ENCODE measurements at places on chromosomes 1 and 21.

DNA sequence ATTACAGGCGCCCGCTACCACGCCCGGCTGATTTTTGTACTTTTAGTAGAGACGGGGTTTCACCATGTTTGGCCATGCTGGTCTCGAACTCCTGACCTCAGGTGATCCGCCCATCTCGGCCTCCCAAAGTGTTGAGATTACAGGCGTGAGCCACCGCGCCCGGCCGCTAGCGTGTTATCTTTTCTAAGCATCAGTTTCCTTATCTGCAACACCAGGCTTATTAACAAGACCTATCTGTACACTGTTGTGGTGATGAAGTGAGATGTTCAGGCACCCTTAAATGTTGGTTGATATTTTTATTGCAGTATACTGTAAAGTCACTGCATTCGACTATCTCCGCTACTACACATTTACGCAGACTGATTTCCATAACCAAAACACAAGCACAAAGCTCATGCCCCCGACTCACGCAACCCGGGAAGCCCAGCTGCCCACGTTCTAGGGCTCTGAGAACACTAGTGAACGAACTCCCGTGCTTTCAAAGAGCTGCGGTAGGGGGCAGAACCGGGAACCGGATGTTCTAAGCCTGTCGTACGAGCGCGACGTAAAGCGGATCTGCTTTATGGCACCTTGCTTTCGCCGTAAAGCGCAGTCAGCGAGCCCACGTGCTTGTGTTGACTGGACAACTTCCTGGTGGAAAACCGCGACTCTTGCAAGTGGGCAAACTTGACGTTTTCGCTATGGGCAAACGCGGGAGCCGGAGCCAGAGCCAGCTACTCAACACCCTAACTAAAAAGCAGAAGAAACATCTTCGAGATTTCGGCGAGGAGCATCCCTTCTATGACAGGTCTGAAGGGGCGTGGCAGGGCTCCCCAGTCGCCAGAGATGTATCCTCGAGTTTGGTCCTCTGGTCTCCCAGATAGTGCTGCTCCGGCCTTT, at the start of gene UTP25:
Gene UTP25, plus strand, starts transcription at position 589 of the 879 bp plus-strand sequence. Its CDS starts 92 bp downstream, at position 681.
- peak; percentile 99 for DNase-seq

- DNase-seq, result no peak
Measured at GRCh38 chr1:54940042-54940441, 40.4 kb upstream of the TMEM61 start.

DNA sequence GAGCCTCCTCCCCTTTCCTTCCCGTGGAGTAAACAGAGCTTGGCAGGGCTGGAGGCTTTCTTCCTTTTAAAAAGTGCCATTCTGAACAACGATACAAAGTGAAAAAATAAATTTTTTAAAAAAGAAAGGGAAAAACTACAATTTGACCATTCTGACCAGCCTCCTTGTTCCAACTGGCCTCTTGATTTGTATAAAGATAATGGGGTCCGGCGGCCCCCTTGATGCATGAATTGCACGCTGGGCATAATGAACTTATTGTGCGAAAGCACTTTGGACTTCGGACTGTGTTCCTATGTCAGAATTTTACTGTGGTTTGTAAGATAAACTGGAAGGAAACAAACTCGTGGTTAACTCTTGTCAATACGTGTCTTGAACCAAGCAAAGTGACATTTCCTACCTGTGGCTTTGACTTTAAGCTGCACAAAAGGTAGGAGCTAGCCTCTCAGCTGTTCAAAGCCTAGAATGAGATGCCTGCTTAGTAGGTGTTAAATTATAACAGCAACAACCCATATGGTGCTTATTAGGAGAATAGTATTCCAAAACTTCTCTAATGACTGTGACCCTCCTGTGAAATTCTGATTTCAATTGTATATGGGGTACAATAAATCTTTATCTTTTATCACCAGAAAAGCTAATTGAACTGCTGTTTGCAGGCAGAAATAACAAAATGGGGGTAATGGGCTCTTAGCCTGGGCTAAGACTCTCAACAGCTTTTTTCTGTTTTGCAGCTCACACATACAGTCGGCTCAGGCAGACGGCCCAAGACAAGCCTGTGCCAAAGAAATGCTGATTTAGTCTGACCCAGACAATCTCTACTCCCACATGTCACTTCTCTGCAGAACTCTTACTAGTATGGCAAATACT, 9.3 kb downstream of the IRF2BP2 start:
- peak; percentile 53 for DNase-seq

DNA sequence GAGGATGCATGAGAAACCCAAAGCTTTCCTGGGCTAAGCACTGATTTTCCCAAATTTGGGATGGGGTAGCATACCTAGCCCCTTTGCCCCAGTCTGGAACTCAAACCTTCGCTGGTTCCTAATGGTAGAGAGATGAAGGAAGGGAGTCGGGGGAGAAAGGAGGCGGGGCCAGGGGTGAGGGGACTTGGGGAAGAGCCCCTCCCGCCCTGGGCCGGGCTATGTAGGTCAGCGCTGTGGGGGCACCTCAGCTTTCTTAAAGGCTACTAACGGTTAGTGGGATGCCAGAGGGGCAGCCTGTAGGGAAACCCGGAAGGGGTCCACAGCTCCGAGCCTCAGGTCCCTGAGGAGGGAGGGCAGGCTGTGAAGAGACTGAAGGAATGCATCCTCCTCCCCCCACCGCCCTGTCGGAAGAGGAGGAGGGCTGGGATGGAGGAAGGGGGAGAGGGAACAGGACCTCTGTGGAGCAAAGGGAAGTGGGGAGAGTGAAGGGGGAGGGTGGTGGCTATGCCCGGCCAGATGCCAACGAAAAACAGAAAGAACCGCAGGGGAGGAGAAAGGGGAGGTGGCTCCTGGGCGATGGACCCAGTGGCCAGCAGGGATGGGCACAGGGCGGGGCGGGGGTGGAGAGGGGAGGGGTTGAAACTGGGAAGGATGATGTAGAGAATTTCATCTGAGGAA, 1.3 kb downstream of the CADM3 start:
- DNase-seq, result no peak

GRCh38 chr1:183040547-183040971, 17.3 kb downstream of the LAMC1 start:
- no peak for DNase-seq

DNA sequence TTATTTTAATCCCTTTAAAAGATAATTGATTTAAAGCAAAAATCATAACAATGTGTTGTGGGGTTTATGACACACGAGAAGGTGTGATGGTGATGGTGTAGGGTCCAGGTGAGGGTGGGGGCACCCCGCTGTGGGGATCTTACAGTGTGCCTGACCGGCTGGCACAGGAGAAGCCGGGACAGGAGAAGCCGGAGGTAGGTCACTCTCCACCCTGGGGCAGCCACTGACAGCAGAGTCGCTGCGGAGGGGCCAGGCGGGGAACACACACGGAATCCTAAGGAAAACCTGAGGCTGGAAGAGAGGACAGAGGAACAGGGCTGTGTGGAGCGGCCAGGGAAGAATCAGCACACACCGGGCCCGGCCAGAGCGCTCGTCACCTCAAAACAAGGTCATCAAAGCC, 4.3 kb upstream of the LRRC3 start:
- no peak for DNase-seq

DNA sequence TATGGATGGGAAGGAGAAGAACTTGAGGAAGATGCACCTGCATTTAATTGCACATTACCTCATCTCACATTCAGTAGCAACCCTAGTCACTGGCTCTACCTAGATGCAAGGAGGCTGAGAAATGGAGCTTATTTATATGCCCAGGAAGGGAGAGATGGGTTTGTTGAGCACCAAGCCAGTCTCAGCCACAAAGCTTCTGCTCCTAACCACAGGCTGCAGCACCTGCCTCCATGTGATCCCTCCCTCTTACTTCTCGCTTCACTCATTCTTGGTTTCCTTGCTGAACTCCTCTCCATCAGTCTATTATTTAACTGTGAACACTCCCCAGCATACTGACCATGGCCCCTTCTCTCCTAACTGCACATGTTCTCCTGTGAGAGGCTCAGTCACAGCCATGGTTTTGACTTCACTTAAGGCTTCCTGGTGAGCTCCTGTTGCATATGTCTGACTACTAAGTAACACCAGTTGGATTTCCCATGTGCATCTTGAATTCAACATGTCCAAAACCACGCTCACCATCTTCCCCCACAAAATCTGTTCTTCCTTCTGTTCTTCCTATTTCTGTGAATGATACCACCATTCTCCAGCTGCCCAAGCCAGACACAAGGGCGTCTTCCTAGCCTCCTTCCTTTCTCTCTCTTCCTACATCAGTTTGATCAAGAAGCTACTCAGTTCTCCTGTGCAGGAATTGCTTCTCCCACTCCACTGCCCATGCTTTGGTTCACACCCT, 139.8 kb downstream of the AK5 start:
- no peak for DNase-seq

DNA sequence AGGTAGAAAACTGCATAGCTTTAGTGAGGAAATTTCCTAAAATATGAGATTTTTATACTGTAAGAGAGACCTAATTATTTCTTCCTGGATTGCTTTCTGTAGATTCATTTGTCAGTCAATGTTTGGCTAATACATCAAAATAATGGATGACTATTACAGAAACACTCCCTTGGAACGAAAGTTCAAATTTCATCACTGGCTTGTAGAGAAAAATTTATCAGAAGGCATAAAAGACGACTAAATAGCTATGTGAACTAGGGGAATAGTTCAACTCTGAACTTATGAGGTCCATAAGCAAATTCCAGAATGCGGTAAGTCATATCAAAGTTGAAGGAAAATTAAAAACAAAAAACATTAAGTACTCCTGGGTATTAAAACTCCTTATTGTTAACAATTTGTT, 36.0 kb downstream of the WNT2B start:
- no peak for DNase-seq

GRCh38 chr1:206589206-206589605, 23.1 kb downstream of the EIF2D start:
- DNase-seq, result no peak

- DNase-seq, result no peak
Measured at GRCh38 chr1:3113741-3114056, 44.7 kb downstream of the PRDM16 start.

GRCh38 chr1:60133848-60134247, 60.3 kb upstream of the C1orf87 start:
- no peak for DNase-seq

DNA sequence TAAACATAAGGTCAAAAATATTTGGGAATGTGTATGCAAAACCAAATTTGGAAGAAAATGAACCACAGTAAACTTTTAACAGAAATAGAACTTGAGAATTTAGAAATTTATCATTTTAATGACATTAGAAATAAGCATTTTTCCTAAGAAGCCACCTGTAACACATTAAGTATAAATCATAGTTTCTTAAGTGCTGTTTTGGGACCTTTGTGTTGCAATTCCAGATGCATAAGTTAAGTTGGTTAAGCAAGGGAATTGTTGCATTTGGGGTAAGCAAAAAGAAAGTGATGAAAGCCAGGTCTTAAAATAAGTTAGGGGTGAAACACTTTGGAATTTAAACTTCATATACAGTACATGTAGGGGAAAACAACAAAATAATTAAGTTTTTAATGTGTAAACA, 49.8 kb downstream of the CDKN2C start:
- no peak for DNase-seq

All from NCI-H2081 (cell line).